ENCODE measurements at places on chromosomes 16 and 17.

DNA sequence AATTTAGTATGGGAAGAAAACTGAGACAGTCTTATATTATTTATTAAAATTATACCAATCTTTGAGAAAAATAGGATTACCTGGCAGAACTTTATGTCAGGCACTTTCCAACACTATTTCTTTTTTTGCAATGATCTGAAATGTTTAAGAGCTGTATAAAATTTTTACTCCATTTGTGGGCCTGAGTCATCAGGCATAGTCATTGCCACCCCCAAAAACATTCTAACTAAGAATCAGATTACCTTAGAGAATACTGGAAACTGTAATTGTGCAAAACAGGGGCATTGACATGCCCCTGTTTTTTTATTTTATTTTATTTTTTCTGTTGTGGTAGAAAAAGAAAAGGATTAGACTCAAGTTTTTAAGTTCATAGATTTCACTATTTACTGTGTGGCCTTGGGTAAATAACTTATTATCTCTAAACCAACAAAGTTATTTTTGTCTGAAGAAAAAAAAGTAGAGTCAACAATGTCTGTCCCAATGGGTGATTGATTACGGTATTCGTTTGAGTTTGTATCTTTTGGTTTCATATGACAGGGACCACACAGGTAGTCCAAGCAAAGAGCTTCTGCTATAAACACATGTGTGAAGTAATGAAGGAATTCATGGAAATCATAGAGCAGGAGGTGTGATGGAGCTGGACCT, 24.6 kb downstream of the VAT1L start:
- DNase-seq = no peak

- DNase-seq = peak; percentile 62
Observed at GRCh38 chr17:58352596-58353388, 791 bp upstream of the SUPT4H1 start.

DNA sequence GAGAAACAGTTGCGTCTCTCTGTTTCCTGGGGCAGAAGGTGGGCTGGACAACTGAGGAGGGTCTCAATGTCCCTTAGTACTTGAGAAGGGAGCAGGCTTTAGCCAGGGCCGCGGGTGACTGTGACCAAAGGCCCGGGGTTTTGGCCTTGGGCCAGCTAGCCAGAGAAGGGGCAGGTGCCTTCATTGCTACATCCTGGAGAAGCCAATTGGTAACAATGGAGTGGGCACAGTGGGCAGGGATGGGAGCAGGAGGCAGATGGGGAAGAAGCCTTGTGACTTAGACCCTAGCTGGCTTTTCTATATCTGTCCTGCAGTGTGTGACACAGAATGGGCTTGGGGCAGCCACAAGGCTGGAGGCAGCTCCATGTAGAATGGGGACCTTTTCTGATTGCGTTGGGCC, 46.0 kb downstream of the CLEC16A start:
- DNase-seq = no peak

DNA sequence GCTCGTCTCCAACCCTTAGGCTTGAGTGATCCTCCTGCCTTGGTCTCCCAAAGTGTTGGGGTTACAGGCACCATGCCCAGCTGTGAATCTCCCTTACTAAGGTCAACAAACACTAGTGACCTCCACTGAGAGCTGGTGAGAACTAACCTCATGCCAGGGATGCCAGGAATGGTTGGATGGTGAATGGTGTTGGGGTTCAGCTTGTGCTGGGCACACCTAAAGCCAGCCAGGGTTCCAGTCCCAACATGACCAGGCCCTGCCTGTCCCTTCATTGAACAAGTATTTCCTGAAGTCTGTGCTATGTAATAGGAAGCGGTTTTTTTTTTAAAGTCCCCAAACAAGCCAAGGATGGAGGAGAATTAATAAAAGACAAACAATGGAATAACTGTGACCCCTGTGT, 56.0 kb upstream of the TOB1 start:
- no peak for DNase-seq

DNA sequence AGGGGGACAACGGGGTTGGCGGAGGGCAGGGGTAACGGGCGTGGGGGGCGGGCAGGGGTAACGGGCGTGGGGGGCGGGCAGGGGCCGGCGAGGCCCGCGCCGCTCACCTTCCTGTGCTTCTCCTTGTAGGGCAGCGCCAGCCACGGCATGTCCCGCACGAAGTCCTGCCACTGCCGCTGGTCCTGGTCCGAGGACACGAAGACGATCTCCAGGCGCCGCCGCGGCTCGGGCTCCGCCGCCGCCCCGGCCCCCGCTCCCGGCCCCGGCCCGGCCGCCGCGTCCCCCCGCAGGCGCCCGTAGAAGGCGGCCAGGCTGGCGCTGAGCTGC, 401 bp downstream of the NXN start:
- no peak for DNase-seq

GRCh38 chr17:75321506-75321905, 32.3 kb upstream of the SLC25A19 start:
- no peak for DNase-seq
